ENCODE measurements at places on chromosomes 2 and 18. TPM values are rescaled to one million over a fixed set of nuclear protein-coding genes. Genes with fewer than 3 reads are reported as not detected.

DNA sequence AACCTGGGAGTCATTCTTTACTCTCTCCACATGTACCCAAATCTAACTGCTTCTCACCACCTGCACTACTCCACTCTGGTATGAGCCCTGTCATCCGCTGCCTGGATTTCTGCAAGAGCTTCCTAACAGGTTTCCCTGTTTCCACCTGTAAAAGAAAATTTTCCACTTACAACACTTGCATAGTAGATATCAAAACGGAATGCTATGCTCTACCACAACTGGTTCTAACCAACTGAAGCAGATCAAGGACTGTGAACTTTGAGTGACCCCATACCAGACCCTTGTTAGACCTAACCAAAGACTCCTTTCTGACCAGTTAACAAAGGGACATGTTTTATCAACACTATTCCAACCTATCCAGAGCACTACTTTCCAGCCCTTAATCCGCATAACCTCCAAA is 3.8 kb upstream of the TMEM131 start:
- DNase-seq, result no peak
- peaks cover 2% of the 10 kb centered on the region for H3K27me3 ChIP-seq
- no peak overlapping the region for H3K27ac ChIP-seq
- H3K36me3 ChIP-seq, result no peaks in the 10 kb centered on the region

GRCh38 chr2:223260681-223261080 is 208.7 kb downstream of the KCNE4 start:
- DNase-seq, result peak; percentile 19
- H3K4me1 ChIP-seq, result peaks cover 21% of the 10 kb centered on the region
- no peak overlapping the region for H3K27ac ChIP-seq
- peaks cover 8% of the 10 kb centered on the region for H3K36me3 ChIP-seq

DNA sequence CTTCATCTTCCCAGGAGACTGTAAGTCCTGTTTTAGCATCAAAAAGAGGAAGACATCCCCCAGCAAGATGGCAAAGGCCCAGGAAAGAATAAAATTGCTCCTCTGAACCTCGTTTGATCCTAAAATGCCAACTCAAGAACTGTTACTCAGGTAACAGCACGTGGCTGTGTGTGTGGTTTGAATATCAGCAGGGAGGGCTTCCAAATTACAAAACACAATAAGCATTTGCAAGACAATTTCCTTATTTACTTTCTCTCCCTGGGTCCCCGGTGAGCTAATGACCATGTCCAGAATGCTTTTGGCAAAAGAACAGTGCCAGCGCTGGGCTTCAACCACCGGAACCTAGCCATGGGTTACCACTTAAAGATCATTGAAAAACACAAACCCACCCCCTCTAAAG is 163.6 kb downstream of the C1D start:
- H3K27ac ChIP-seq, result peak overlapping the region; percentile 71
- peaks cover 16% of the 10 kb centered on the region for H3K36me3 ChIP-seq
- peaks cover 49% of the 10 kb centered on the region for H3K4me1 ChIP-seq
- DNase-seq, result no peak
- H3K4me3 ChIP-seq, result no peak overlapping the region

- no peak for DNase-seq
- H3K4me1 ChIP-seq, result no peaks in the 10 kb centered on the region
Measured at GRCh38 chr2:88281302-88282217, 111.4 kb downstream of the THNSL2 start.

The PROM2 gene
- total RNA-seq, result 0.41 TPM

The G6PC2 gene
- total RNA-seq, result not detected

The ANKRD23 gene
- 1.8 TPM for total RNA-seq

The MC4R gene
- total RNA-seq, result not detected

The DUSP2 gene
- 20.2 TPM for total RNA-seq
